ENCODE measurements at places on chromosomes 16 and 17.

GRCh38 chr16:9062301-9062700 lies 29.1 kb upstream of the HAPSTR1 start:
- no peak for DNase-seq

DNA sequence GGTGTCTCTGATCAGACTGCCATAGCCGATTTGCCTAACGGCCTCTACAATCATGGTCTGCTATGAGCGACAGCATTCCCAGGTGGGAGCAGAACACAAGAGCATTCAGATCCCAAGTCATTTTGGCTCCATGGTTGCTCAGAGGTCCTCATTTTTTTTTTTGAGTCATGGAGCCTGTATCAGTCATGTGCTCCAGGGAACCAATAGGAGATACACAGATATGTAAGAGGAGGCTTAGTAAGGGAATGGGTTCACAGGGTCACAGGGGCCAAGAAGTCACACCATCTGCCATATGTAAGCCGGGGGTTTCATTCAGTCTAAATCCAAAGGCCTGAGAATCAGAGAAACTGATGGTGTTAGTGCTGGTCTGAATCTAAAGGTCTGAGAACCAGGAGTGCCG lies 36.8 kb downstream of the CPPED1 start:
- DNase-seq: no peak

DNA sequence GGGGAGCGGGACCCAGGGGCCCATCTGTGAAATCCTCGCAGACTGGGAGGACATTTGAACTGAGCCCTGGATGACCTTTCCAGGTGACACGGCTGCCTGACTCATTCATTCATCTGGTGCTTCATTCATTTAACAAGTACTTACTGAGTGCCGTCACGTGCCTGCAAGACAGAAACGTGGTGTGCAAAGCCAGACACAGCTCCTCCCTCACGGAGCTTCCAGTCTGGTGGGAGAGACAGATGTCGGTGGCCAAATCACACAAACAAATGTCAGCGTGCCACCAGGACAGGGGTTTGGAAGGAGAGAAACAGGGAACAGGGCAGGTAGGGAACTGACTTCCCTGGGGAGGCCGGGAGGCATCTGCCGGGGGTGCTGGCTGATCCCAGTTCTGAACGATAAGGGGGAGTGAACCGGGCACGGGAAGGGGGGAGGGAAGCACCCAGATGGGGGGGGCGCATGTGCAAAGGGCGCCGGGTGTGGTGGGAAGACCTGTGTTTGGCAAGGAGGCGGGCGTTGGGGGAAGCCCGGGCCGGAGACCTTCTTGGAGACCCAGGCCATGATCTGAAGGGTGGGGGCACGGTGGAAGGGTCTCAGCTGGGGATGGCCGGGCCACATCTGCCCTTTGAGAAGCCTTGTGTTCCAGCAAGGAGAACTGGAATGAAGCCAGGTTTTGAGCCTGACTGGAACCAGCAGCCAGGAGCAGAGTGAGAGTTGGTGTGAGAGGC lies 93.6 kb upstream of the CIBAR2 start:
- DNase-seq: no peak

DNA sequence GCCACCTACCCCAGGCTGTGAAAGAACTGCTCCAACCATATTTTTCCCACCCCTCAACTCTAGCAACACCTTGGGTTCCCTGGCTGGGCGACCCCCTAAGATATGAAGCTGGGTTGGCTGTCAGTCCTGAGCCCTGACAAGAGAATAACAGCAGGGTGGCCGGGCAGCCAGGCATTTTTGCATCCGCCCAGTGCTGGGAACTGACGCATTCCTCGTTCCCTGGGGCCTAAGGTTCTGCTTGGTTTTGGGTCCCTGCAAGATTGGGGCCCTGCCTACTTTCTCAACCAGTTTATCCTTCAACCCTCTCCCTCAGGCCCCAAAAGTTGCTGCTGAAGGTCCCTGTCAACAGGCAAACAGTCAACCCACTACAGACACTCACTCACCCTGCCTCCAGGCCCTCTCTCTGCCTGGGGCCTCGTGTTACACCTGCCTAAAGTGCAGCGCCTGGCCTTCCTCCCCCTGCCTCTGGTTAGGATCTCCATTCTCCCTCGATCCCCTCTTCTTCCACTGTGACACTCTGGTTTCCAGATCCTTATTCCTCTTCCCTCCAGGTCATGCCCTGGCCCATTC lies 151.5 kb downstream of the STX8 start:
- DNase-seq: no peak

DNA sequence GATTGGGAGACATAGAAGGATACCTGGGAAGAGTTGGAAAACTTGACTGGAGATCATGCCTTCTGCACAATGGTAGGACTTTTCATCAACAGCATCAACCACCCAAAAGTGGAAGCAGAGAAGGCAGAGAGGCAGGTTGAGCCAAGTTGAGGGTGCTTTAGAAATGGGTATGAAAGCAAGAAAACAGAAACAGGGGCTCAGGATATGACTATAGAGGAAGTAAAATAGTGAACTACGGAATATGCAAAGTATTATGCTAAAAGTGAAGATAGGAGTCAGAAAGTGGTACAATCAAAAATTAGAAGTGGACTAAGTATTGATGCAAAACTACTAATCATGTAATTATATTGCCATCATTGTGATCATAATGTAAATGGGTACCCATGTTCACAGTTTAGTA lies 16.1 kb upstream of the ARHGAP44 start:
- DNase-seq: no peak

- DNase-seq: peak; percentile 85
Observed at GRCh38 chr17:44779211-44780025, 20.6 kb downstream of the ADAM11 start.

DNA sequence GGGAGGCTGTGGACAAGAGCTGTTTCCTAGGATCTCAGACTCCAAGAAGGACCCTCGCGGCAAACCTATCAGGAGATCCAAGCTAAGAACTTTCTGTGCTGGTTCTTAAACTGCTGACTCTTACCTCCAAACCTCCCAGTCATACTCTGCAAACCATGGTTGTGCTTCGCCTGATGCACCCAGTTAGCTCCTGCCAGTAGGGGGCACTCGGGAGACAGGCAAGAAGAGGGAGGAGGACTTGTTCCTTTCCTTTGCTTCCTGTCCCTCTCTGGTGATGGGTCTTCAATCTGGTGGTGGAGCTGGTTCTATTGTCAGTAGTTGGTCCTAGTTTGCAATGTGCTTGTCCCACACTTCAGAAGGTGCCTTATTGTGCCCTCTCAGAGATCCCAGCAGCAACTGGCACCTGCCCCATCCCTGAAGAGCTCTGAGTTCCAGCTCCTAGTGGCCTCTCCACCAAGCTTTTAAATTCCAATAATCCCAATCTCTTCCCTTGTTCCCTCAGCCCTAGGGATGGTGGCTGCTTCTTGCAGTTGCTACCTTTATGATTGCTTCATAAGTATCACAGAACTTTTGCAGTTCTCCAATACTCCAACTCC lies 113.5 kb upstream of the RPL38 start:
- DNase-seq: peak; percentile 51

DNA sequence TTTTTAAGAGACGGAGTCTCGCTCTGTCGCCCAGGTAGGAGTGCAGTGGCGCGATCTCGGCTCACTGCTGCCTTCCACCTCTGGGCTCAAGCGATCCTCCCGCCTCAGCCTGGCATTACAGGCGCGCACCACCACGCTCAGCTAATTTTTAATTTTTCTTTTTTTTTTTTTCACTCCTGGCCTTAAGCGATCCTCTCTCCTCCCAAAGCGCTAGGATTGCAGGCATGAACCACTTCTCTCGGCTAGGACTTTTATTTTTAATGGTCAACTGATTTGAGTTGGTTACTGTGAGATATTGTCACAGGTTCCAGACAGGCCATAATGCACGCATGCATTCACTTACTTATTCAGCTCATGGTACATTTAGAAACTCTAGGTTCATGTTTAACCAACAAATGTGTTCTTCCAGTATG lies 888 bp downstream of the PIGW start:
- no peak for DNase-seq

DNA sequence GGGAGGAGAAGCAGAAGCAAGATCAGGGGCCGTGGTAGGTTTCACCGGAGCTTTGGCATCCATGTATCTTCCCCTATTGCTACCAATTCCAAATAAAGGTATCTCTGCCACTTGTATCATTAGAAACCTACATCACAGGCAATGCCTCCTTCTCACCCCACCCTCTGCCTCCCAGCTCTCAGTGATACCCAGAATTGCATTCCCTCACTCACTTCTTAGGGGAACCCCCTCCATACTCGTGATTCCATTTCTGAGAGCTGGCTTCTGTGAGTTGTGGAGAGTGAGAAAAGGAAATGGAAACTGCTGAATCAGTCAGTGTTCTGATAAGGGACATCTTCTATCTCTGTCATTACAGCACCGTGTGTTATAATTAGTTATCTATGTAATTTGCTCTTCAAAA lies 2.3 kb upstream of the CCL3 start:
- DNase-seq: no peak

DNA sequence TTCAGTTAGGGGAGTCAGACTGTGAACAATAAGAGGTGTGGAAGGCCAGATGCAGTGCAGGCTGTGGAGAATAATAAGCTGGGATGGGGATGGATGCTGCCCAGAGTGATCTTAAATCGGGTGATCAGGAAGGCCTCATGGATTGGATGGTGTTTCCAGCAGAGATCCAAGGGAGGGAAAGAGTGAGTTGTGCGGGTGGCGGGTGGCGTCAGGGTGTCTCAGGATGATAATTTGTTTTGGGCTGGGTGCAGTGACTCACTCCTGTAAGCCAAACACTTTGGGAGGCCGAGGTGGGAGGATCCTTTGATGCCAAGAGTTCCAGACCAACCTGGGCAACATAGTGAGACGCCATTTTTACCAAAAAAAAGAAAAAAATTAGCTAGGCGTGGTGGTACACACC lies 7.9 kb downstream of the CLUAP1 start:
- no peak for DNase-seq

DNA sequence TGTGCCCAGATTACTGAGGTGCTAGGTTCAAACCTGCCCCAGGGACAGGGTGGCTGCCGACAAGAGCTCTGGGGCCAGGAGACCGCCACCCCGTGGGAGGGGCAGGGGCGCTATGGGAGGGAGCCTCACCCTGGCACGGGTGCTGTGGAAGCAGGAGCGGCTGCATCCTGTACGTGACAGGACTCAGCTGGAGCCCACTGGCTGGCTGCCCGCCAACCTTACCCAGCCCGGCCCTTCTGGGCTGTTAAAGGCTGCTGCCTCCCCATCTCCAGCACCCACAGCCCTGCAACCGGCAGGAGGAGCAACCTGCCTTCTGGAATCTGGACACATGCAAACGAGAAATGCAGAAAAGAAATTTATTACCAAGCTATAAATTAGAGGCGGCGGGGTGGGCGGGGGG lies 11.2 kb downstream of the PAM16 start:
- DNase-seq: no peak

- DNase-seq: no peak
Observed at GRCh38 chr17:19418251-19418992, 7.4 kb downstream of the RNF112 start.

- DNase-seq: no peak
Observed at GRCh38 chr16:90083139-90083538, 6.0 kb upstream of the PRDM7 start.

DNA sequence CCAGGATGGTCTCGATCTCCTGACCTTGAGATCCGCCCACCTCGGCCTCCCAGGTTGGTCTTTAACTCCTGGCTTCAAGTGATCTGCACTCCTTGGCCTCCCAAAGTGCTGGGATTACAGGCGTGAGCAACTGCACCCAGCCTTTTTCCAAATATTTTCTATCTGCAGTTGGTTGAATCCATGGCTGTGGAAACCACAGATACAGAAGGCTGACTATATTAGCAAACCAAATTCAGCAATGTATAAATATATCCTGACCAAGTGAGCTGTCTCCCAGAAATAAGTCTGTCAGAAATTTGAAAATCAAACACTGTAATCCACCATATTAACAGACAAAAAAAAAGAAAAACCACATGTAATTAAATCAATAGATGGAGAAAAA lies 9.6 kb downstream of the CFDP1 start:
- DNase-seq: no peak

GRCh38 chr16:67865318-67865717 lies 7.5 kb upstream of the EDC4 start:
- no peak for DNase-seq
